Mesothelial cell of epicardium (in vitro differentiated cells): ENCODE measurements at places on chromosomes 13 and 19.

DNA sequence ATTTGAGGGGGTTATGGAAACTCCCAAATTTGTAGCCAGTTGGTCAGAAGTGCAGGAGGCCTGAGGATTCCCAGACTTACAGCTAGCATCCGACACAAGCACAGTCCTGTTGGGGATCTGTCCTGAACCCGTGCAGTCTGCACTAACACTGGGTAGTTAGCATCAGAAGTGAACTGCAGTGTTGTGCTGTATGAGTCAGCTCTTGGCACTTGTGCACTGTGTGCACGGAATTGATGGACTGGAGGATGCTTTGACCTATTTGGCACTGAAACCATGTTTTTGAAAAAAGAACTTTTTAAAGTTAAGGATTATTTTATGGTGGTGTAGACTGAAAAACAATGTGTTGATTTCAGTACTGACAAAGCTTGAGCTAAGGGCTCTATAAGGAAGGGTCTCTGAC, 279.0 kb downstream of the NHLRC3 start:
- no peak overlapping the region for H3K4me3 ChIP-seq
- no peak overlapping the region for H3K27ac ChIP-seq
- peaks cover 5% of the 10 kb centered on the region for H3K4me1 ChIP-seq

DNA sequence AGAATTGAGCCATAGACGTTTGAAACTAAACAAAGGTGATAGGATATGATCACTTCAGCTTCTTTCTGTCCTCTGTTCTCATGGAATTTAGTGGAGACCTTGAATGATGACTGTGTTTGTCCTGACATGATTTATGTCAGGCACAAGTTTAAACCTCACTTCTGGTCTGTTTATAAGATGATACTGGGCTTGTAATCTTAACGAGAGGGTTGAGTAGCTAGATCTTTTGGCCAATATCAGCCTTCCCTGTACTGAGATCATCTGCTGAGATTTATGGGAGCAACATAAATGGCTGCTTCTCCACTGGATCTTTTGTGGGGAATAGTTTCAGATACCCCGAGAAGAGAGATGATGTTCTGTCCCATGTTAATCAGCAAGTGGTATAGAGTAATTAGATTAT, 121.8 kb upstream of the OBI1 start:
- no peaks in the 10 kb centered on the region for H3K36me3 ChIP-seq
- peaks cover 60% of the 10 kb centered on the region for H3K27me3 ChIP-seq
- no peak overlapping the region for H3K27ac ChIP-seq
- DNase-seq, result no peak
- peaks cover 20% of the 10 kb centered on the region for H3K4me1 ChIP-seq
- no peak overlapping the region for H3K4me3 ChIP-seq

DNA sequence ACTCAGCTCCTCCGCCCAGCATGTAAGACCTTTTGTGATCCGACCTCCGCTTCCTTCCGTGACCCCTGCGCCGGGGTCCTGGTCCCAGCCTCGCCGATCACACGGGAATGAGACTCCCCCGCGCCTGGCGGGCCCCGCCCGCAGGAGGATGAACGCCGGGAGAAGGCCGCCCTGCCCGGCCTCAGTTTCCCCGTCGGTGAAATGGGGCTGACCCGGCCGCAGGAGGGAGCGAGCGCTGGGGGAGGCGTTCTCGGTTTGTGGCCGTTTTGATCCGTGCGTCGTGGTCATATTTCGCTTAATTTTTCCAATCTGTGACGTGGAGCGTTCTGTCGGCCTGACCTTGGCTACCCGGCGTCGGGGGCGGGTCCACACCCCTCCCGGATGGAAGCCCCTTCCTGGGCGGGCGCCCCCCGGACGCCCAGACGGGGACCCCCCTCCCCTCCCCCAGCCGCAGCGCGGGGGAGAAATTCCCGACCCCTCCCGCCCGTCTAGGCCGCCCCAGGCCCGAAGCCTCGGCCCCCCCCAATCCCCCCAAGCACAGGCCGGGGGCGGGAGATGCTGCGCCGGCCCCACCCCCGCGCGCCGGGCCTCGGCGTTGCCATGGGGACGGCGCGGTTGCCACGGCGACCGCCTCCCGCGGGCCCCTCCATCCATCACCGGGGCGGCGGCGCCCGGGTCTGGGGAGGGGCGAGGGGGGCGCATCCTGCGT, 11.1 kb downstream of the PALM start:
- H3K27ac ChIP-seq, result no peak overlapping the region
- H3K4me1 ChIP-seq, result peaks cover 8% of the 10 kb centered on the region
- H3K36me3 ChIP-seq, result peaks cover 11% of the 10 kb centered on the region
- no peaks in the 10 kb centered on the region for H3K27me3 ChIP-seq

DNA sequence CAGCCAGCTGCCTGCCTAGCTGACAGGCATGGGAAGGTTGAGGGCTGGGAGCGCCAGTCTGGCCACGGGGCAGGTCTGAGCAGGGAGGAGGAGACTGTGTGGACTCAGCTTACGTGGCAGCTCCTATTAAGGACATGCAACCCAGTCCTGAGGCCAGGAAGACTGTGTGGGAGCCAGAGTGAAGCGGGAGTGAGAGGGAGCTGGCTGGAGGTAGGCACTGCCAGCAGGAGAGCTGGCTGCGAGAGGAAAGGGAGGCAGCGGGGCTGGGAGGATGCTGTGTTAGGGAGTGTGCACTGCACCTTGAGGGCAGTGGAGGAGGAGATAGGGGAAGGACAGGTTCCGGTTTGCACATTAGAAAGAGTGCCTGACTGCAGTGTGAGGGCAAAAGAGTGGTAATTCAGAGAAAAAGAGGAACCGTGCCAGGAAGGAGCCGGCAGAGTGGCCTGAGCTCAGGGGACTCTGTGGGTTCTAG, 99.2 kb downstream of the SLC7A1 start:
- DNase-seq, result no peak
- peaks cover 16% of the 10 kb centered on the region for H3K27me3 ChIP-seq
- H3K36me3 ChIP-seq, result no peaks in the 10 kb centered on the region
- H3K27ac ChIP-seq, result no peak overlapping the region
- no peak overlapping the region for H3K4me3 ChIP-seq

DNA sequence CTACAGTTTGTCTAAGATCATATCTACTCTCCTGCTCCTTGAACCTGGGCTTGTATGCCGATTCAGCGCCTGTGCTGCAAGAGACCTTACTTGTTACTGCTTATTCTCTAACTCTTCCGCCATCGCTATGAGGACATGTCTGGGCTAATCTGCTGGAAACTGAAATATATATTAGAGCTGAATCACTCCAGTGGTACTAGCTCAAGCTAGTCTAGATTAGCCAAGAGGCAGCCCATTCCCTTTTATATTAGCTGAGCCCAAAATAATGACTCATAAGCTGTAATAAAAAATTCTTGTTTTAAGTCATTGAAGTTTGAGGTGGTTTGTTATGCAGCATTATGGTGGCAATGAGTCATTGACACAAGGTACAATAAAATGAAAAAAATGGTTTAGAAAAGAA, 52.8 kb downstream of the SLC6A16 start:
- H3K27ac ChIP-seq, result no peak overlapping the region
- H3K4me1 ChIP-seq, result peaks cover 5% of the 10 kb centered on the region
- no peak for DNase-seq
- H3K36me3 ChIP-seq, result no peaks in the 10 kb centered on the region
- no peak overlapping the region for H3K4me3 ChIP-seq
- H3K27me3 ChIP-seq, result peaks cover 12% of the 10 kb centered on the region

DNA sequence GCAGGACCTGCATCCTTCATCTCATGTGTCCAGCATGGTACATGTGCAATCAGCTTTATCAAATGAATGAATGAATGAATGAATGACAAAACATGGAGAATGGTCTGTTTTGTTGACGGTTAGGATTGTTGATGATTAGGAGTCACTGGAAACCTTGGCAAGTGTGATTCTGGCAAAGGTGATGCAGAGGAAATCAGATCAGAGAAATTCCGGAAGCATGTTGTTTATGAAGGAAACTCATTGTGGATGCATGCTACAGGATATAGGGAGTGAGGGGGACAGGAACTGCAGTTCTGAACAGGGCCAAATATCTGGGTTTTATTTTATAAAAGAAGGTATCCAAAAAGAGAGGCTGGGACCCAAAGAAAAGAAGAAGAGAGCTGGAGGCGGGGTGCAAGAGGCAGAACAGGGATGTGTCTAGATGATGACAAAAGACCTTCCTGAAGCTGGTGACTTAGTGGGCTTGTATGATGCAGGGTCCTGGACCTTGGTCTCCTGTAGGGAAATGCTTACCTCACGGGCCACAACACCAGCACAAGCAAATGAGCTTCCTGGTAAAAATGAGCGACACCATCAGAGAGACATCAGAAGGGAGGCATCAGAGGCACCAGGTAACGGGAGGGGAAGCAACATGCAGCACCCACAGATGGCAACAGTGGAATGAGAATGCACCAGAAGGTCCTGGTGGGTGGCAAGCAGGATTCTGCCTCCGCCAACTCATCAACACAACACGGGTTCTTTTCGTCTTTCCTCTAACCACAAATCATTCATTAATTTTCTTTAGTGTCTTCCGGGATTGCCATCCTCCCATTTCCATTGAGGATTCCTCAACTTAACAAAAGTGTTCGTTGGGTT, 159.6 kb downstream of the FOXO1 start:
- no peak for DNase-seq
- H3K27ac ChIP-seq, result no peak overlapping the region
- H3K27me3 ChIP-seq, result no peaks in the 10 kb centered on the region
- peaks cover 16% of the 10 kb centered on the region for H3K4me1 ChIP-seq
- no peaks in the 10 kb centered on the region for H3K36me3 ChIP-seq

GRCh38 chr13:46598820-46599180, 45.8 kb downstream of the LRCH1 start:
- H3K27ac ChIP-seq, result no peak overlapping the region
- H3K4me1 ChIP-seq, result peaks cover 57% of the 10 kb centered on the region
- DNase-seq, result no peak
- peaks cover 6% of the 10 kb centered on the region for H3K36me3 ChIP-seq
- H3K27me3 ChIP-seq, result no peaks in the 10 kb centered on the region

GRCh38 chr13:29760544-29760943, 89.9 kb downstream of the UBL3 start:
- H3K27ac ChIP-seq, result no peak overlapping the region
- H3K27me3 ChIP-seq, result no peaks in the 10 kb centered on the region
- no peak for DNase-seq
- H3K4me3 ChIP-seq, result no peak overlapping the region
- peaks cover 5% of the 10 kb centered on the region for H3K36me3 ChIP-seq

- no peak overlapping the region for H3K27ac ChIP-seq
- H3K4me3 ChIP-seq, result no peak overlapping the region
- H3K4me1 ChIP-seq, result peaks cover 4% of the 10 kb centered on the region
- no peaks in the 10 kb centered on the region for H3K36me3 ChIP-seq
- H3K27me3 ChIP-seq, result peaks cover 14% of the 10 kb centered on the region
- no peak for DNase-seq
These were observed 9.7 kb downstream of the MAST3 start for GRCh38 chr19:18107235-18107634.

- no peak overlapping the region for H3K4me3 ChIP-seq
- H3K36me3 ChIP-seq, result no peaks in the 10 kb centered on the region
- peaks cover 64% of the 10 kb centered on the region for H3K27me3 ChIP-seq
These were observed 1.6 kb upstream of the PDE4C start for GRCh38 chr19:18227781-18228271.

DNA sequence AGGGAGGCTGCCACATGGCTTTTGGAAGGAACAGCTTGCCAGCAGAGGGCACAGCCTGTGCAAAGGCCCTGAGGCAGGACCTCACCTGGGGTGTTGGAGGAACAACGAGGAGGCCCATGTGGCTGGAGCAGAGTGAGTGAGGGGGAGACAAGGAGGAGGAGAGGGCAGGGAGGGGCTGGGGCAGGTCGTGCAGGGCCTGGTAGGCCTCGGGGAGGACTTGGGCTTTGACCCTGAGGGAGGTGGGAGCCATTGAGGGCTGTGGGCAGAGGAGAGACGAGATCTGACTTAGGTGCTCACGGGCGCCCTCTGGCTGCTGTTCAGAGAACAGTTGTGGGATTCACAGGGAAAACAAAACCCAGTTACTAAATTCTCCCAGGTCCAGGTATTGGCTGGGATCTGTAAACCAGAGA, 25.2 kb downstream of the ZNRF4 start:
- no peak overlapping the region for H3K4me3 ChIP-seq
- H3K27me3 ChIP-seq, result peaks cover 34% of the 10 kb centered on the region
- no peak for DNase-seq

- H3K4me3 ChIP-seq, result peak overlapping the region; percentile 68
- no peaks in the 10 kb centered on the region for H3K27me3 ChIP-seq
- H3K4me1 ChIP-seq, result peaks cover 29% of the 10 kb centered on the region
- DNase-seq, result no peak
These were observed 1.1 kb downstream of the ZNF444 start for GRCh38 chr19:56142087-56142787.

- DNase-seq, result no peak
- no peak overlapping the region for H3K27ac ChIP-seq
- H3K4me3 ChIP-seq, result no peak overlapping the region
- H3K36me3 ChIP-seq, result no peaks in the 10 kb centered on the region
- H3K4me1 ChIP-seq, result peaks cover 3% of the 10 kb centered on the region
These were observed 52.4 kb upstream of the SOX21 start for GRCh38 chr13:94764576-94765321.

DNA sequence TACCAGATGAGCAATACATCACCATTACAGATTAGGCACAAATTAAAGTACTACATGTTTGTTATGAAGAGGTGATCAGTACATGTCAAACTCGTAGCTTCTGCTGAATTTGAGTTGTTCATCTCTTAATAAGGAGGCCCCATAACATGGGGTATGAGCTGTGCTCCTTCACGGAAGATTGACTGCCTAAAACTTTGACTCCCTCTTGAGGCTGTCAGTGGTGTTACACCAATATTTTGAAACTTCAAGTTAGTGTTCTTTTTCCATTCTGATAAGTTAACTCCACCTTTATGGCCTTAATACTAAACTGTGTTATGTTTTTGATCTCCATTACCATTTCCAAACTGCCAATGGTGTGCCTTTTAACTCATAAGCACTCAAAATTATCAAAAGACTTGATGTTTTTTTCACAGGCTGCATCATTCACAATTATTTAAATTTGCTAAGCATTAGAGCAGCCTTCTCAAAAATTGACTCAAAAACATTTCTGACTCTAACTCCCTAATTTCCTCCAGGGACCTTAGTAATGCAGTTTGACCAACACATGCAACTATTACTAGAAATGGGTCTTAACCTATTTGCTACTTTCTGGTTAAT, 1591.5 kb downstream of the PCDH9 start:
- no peaks in the 10 kb centered on the region for H3K27me3 ChIP-seq
- peaks cover 3% of the 10 kb centered on the region for H3K4me1 ChIP-seq
- no peak for DNase-seq
- no peak overlapping the region for H3K27ac ChIP-seq

- H3K27me3 ChIP-seq, result no peaks in the 10 kb centered on the region
- no peaks in the 10 kb centered on the region for H3K36me3 ChIP-seq
- DNase-seq, result no peak
- no peak overlapping the region for H3K4me3 ChIP-seq
- H3K4me1 ChIP-seq, result no peaks in the 10 kb centered on the region
These were observed 14.8 kb upstream of the UFM1 start for GRCh38 chr13:38334845-38335244.

- H3K27me3 ChIP-seq, result no peaks in the 10 kb centered on the region
- no peak overlapping the region for H3K4me3 ChIP-seq
- peaks cover 25% of the 10 kb centered on the region for H3K36me3 ChIP-seq
- no peak overlapping the region for H3K27ac ChIP-seq
These were observed 68.2 kb downstream of the STK24 start for GRCh38 chr13:98508685-98509084.
